NCI-H2029 treated with DMSO at 0.1 percent for 48 hours (cell line): ENCODE measurements at places on chromosomes 13 and 19.

GRCh38 chr13:50125304-50125553 is 110.0 kb downstream of the KCNRG start:
- DNase-seq = no peak

- DNase-seq = peak; percentile 15
Observed at GRCh38 chr19:21482863-21483276, 22.5 kb upstream of the ZNF429 start.

- DNase-seq = no peak
Observed at GRCh38 chr13:26500618-26501320, 56.7 kb upstream of the WASF3 start.

DNA sequence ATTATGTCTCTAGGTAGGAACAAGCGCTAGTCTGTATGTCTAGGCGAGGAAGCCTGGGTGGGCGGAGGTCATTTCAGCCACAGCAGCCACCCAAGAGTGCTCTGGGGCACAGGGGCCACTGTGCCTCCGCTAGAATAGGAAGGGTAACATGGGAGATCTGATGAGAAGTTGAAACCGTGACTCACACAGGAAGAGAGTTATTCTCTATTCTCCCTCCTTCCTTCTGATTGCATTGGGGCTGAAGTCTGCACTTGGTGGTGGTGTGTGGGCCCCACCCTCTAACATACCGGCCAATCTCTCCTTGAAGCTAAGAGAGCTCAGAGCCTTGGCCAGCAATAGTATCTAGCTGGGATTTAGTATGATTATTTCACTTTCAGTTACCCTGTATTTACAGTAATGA is 20.3 kb upstream of the GGACT start:
- no peak for DNase-seq

DNA sequence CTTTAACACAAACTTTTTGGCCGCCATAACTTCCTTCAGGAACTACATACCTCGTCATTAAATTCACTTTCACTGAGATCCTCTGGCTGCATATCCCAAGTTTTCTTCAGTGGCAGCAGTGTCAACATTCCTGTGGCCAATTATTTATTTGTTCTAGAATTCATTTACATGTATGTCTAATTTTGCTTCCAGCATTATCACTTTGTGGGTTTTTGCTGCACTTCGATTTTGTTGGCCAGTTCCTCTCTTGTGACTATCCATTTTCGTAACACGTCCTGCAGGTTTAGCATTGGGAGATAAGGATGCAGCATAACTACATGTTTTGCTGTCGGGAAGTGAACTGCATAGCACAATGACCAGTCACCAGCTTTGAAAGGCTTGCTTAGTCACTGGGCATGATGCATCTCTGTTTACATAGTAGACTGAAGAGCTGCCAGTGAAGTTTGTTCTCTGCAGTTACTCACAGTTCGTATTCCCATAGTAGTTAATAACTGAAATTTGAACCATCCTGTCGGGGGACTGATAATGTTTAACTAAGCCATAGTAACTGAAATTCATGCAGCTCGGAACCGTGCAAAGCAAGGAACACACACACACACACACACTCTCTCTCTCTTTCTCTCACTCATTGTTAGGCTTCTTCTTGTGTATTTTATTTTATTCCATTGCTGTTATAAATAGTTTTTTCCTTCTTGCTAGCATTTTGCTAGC is 28.3 kb downstream of the ZNF507 start:
- DNase-seq = peak; percentile 52

DNA sequence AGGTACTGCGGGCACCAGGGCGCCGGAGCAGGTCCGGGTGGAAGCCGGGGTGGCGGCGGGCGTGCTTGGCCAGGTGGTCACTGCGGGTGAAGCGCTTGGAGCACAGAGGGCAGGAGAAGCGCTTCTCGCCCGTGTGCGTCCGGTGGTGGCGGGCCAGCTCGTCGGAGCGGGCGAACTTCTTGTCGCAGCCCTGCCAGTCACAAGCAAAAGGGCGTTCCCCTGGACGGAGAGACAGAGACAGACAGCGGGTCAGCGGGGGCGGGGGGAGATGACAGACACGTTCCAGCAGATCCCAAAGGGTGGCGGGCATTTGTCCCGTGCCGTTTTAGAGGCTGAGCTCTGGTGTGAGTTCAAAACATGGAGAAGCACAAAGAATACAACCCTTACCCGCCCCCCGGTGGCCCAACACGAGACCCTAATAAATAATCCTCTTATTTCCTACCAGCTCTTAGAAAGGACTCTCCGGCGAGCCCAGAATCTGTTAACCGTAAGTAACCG is 6.3 kb upstream of the REXO1 start:
- no peak for DNase-seq

DNA sequence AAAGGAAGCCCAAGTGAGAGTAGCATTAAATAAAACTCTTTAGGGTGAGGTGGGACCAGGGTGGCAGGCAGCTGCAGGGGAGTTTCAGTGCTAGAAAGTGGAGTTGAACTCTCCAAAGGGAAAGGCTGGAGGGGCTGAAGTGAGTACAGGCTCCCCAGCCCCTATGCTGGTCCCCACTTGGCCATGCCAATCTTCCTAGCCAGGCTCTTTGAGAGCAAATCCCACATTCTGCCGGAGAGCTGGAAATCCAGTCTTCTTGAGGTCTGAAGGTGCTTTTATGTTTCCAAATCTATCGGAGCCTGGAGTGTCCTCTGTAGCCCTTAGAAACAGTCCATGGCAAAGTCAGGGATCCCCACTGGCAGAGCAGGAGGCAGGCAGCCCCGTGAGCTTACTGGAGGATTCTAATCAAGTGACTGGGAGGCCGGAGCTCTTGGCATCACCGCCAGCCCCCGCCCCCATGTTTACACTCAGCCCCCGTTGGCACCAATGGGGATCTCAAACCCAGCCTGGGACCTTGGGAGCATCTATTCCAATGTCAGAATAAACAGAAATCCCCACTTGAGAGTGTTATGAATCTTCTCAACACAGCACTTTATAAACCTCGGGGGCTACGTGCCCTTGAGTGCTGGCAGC is 18.3 kb downstream of the ZNF536 start:
- DNase-seq = no peak

GRCh38 chr13:52118095-52118494 is 10.8 kb downstream of the NEK5 start:
- no peak for DNase-seq

- DNase-seq = no peak
Observed at GRCh38 chr13:46846726-46847125, 49.8 kb upstream of the ESD start.

DNA sequence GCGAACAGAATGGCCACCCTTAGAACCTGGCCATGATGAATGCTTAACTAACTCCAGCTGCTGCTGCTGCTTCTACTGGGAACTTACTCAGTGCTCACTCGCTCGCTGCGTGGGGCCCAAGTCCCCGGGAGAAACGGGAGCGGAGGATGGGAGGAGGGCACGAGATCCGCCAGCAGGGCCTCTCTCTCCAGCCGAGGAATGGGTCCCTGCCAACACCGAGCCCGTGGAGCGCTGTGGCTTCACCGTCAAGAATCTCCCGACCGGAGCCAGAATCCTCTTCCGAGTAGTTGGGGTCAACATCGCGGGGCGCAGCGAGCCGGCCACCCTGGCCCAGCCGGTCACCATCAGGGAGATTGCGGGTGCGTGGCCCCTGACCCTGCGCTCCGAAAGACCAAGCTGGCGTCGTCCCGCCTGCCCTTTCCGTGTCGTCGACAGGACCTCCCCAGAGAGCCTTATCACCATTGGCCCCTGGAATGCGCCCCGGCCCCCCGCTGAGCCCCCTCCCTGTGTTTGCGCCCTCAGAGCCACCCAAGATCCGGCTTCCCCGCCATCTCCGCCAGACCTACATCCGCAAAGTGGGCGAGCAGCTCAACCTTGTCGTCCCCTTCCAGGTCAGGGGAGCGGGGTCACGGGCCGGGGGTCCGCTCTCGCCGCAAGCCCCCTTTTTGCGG is 17.8 kb upstream of the EMC10 start:
- DNase-seq = no peak
